ENCODE measurements at places on chromosomes 7 and 10.

DNA sequence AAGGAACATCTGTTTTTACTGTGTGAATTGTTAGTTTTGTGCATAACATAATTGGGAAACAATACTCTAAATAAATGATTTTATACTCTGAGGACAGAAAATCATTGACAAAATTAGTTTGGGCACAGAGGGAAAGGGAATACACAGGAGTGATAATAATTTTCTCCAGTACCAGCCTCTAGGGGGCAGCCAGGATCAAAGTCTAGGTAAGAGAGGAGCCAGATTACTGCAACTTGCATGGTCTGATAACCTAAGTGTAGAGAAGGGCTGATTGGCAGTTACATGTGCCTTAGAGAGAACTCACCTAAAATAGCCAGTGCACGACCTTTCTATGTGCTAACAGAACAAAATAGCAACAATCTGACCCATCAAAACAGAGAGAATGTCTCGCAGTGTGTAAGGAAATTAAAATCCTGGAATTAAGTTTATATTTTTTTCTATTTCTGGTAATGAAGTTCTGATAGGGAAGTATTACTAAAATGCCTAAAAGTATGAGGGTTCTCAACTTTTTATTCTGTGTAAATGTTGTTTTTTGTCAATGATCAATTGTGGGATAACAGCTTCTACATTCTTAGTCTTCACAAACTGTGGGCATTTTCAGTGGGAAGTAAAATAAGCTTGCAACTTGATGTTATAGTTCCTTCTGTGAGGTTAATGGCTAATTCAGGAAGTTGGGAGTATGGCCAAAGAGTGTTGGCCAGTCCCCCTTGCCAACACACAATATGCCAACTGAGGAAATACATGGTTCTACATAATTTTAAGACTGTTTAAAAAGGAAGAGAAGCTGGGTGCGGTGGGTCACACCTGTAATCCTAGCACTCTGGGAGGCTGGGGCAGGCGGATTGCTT is 66.4 kb downstream of the EXOC6 start:
- DNase-seq = no peak

DNA sequence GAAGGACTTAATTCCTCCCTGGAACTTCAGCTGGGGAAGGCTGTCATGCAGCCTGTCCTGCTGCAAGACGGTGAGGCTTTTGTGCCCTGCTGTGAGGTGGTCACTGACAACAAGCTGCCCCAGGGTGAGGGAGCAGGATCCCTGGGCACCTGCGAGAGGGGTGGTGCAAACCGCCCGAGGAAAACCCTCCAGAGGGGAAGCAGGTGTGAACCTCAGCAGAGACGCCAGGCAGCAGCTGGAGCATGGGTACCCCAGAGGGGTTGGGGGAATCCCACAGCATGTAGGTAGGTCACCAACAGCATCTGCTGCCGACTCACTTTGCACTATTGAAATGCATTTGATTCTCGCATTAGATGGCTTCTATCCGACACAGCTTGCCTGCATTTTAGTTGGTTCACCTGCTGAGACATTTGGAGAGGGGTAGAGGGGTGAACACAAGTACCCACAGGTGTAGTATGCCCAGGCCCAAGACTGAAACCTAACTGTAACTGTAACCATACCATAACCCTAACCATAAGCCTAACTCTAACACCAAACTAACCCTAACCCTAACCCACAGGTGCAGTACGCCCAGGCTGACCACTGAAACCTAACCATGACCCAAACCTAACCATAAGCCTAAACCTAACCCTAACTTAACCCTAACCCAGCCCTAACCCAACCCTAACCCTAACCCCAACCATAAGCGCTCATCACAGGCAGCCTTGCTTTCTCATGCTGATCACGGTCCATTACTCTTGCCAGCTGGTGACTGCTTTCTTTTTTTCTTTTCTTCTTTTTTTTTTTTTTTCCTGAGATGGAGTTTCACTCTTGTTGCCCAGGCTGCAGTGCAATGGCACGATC is 85.9 kb downstream of the ELFN1 start:
- DNase-seq = no peak

- no peak for DNase-seq
Observed at GRCh38 chr10:105875050-105875449, 1234.0 kb downstream of the SORCS3 start.

DNA sequence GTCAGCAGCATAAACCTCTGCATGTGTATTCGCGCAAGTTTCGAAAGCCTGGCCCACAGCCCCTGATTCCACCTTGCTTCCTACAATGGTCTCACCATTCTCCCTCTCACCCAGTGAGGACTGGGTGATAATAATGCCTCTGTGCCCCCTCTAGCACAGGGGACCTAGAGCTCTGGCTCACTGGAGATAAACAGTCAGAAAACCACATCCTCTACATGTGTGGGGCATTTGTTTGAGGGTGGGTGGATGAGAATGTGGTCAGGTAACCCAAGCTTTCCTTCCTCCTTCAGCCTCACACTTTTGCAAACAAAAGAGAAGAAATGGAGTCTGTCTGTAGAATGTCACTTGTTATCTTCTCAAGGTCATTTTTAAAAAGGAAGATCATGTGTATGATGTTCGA is 373.5 kb downstream of the KCNMA1 start:
- DNase-seq = no peak

DNA sequence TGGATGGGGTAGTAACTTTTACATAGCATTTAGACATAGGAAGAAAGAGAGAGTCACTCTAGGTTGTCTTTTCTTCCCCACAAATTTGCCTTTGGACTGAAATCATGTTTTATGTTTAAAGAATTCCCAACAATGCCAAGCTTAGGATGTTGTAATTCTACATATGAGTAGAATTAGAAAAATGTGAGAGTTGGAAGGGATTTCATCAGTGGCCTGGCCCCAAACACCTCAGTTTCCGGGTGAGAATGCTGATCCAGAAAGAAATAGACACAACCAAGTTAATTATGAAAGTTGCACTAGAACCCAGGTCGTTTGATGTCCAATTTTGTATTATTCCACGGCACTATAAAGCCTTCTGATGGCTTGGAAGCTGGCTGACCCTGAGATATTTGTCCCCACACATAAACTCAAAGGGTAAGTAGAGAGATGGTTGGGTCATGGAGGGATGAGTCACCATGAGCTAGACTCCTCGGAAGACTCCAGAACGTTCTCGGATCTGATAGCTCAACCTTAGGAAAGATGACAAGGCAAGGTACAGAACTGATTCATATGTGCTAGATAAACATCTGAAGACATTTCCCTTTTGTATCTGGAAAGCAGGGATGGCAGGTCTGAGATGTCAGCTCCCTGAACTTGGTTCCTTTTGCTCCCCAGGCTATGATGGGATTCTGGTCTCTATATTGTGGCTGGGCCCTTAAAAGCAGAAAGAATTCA is 48.8 kb upstream of the SLC35B4 start:
- no peak for DNase-seq

- no peak for DNase-seq
Observed at GRCh38 chr7:116843378-116843777, 19.0 kb upstream of the CAPZA2 start.

Data from stimulated activated CD8-positive, alpha-beta memory T cell treated with anti-CD3 and anti-CD28 coated beads, Interleukin-4, amount 100 ng/mL, for 1 hour (primary cell).